IPS DF 6.9 (cell line): ENCODE measurements at places on chromosomes 7 and 10.

- H3K27ac ChIP-seq: no peak overlapping the region
- no peaks in the 10 kb centered on the region for H3K4me1 ChIP-seq
- no peak overlapping the region for H3K4me3 ChIP-seq
Observed at GRCh38 chr10:24894728-24895127, 57.7 kb downstream of the PRTFDC1 start.

- no peak overlapping the region for H3K4me3 ChIP-seq
- H3K27ac ChIP-seq: no peak overlapping the region
- DNase-seq: no peak
- H3K4me1 ChIP-seq: no peaks in the 10 kb centered on the region
Observed at GRCh38 chr7:29793507-29793906, 12.8 kb upstream of the WIPF3 start.

DNA sequence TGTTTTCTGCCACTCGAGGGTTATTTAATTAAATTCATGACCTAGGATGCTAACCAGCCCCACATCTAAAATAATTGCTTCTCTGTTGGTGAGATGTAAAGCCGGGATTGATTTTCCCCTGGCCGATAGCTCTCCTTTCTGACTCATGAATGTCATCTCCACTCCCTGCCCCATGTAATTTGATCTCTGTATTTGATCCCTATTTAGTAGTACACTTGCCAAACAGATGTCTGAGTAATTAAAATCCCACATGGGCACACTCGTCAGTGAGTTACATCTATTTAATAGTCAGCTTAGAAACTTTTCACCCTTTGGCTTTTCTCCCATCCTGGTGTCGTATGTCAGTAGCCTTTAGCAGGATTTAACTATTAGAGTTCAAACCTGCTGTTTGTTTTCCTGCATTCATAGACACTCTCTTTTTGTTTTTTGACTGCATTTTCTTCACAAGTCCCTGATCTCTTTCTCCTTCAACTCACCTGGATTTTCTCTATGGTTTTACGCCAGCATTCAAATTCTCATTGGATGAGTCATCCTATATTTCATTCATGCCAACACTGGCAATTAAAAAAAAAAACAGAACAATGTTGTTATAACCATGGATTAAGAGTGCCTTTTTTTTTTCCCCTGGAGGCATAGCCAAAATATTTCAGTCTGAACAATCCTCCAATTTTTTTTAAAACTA is 82.7 kb downstream of the SPAG6 start:
- no peak overlapping the region for H3K4me3 ChIP-seq
- no peaks in the 10 kb centered on the region for H3K36me3 ChIP-seq
- peaks cover 3% of the 10 kb centered on the region; the same call in 1 of the 2 replicates for H3K4me1 ChIP-seq
- no peaks in the 10 kb centered on the region for H3K27me3 ChIP-seq

- DNase-seq: no peak
- no peaks in the 10 kb centered on the region for H3K4me1 ChIP-seq
- H3K27me3 ChIP-seq: no peaks in the 10 kb centered on the region
- no peaks in the 10 kb centered on the region for H3K36me3 ChIP-seq
- no peak overlapping the region for H3K4me3 ChIP-seq
Observed at GRCh38 chr10:89301232-89301631, 614 bp upstream of the IFIT2 start.

GRCh38 chr7:108535257-108535656 is 9.3 kb upstream of the PNPLA8 start:
- no peak overlapping the region for H3K4me3 ChIP-seq
- no peak overlapping the region for H3K27ac ChIP-seq
- DNase-seq: no peak
- no peaks in the 10 kb centered on the region for H3K27me3 ChIP-seq

DNA sequence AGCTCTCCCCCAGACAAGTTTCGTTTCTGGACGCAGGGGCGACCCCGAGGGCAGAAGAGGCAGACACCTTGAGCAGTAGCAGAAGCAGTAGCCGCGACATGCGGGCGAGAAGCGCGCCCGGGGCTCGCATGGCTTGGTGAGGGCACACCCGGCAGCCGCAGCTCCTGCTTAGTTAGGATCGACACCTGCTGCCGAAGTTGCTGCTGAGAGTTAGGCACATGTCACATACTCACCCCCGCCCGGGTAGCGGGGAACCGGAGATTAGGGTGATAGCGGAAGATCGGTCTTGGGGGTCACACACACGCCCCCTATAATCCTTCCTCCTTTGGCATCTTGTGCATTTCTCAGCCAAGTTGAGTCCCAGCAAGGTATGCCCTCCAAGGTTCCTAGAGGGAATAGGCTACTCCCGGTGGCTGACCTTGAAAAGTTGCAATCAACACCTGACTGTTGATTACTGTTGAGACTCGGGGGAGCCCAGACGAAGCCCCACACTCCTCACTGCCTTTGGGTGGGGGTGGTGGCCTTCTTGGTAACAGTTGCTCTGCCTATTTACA is 668 bp downstream of the GPR37 start:
- peak overlapping the region; percentile 54; the same call in 1 of the 2 replicates for H3K4me3 ChIP-seq
- H3K36me3 ChIP-seq: no peaks in the 10 kb centered on the region
- no peak overlapping the region for H3K27ac ChIP-seq
- no peak for DNase-seq
- H3K4me1 ChIP-seq: no peaks in the 10 kb centered on the region; the same call in 1 of the 2 replicates

DNA sequence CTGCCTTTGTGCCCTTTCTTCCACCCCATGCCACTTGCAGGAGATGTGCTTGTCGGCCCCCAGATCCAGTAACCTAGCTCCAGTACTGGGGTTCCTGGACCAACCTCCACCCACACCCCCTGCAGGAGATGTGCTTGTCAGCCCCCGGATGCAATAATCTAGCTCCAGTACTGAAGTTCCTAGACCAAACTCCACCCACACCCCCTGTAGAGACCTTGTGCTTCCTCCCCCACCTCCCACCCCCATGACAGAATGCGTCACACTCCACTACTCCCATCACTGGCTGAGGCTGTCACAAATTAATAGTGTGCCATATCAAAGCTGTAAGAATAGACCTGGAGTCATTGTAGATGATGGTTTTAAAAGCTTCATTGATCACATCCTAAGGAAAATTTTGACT is 185.0 kb downstream of the BICC1 start:
- no peaks in the 10 kb centered on the region for H3K4me1 ChIP-seq
- no peak for DNase-seq

DNA sequence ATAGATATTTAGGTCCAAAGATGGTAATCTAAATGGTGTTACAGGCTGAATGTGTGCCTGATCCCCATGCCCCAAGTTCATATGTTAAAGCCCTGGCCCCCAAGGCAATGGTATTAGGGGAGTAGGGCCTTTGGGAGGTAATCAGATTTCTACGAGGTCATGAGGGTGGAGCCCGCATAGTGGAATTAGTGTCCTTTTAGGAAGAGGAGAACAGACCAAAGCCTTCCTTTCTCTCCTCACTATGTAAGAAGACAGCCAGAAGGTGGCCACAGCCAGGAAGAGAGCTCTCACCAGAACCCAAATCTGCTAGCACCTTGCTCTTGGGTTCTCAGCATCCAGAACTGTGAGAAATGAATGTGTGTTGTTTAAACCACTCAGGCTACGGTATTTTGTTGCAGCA is 15.2 kb downstream of the ERVW-1 start:
- no peak overlapping the region for H3K4me3 ChIP-seq
- H3K27me3 ChIP-seq: no peaks in the 10 kb centered on the region
- H3K36me3 ChIP-seq: no peaks in the 10 kb centered on the region

GRCh38 chr10:31000867-31001266 is 30.8 kb downstream of the ZNF438 start:
- H3K27me3 ChIP-seq: no peaks in the 10 kb centered on the region
- no peak overlapping the region for H3K4me3 ChIP-seq
- H3K4me1 ChIP-seq: no peaks in the 10 kb centered on the region
- no peak overlapping the region for H3K27ac ChIP-seq

DNA sequence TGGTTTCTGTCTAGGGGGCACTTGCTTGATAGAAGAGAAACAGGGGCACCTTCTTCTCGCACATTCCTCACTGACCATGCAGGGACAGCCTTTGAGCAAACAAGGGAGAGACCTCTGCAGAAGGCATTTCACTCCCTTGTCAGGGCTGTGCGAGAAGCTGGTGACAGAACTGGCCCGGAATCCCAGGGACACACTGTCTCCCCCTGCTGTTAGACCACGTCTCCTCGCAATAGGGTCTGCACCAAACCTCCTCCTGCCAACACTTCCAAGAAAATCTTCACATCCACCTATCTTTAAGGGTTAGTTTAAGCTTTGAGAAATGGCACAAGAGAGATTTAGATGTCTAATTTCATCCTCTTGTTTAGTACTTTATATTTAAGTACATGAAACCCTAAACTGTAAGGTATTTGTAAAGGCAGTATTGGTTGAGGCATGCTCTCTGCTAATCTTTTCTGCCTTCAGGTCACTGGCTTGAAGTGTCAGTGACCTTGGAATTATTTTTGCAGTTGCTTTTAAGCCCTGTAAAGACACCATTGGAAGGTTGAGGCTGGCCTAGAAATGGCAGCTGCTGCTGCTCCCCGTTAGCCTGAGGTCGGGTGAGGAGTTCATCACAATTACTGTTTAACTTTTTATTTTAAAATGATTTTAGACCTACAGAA is 37.0 kb downstream of the RBM20 start:
- no peaks in the 10 kb centered on the region for H3K36me3 ChIP-seq
- peaks cover 2% of the 10 kb centered on the region for H3K4me1 ChIP-seq
- DNase-seq: peak; percentile 43
- H3K27me3 ChIP-seq: no peaks in the 10 kb centered on the region

- H3K27me3 ChIP-seq: no peaks in the 10 kb centered on the region
- peak; percentile 37 for DNase-seq
- no peaks in the 10 kb centered on the region for H3K36me3 ChIP-seq
- no peak overlapping the region for H3K4me3 ChIP-seq
Observed at GRCh38 chr10:47047577-47048525, 136.6 kb downstream of the PTPN20 start.

GRCh38 chr10:94299417-94299816 is 63.3 kb downstream of the NOC3L start:
- no peaks in the 10 kb centered on the region for H3K36me3 ChIP-seq
- H3K4me1 ChIP-seq: no peaks in the 10 kb centered on the region
- no peak overlapping the region for H3K4me3 ChIP-seq
- H3K27me3 ChIP-seq: no peaks in the 10 kb centered on the region
- DNase-seq: no peak

DNA sequence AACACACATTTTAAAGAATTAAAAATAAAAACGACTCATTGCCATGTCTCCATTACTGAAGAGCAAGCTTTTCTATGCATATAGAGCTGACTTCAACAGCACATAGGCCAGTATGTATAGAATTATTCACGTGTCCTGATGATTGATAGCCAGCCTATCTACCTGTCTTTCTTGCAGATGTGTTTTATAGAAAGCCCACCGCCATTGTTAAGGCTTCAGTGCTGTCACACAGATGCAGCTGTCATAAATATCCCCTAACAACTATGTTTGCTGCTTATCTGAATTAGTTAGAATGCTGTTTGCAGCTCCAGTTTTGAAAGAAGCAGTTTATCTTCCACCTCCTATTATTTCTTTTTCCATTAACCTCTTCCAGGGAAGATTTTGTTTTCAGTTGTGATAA is 235.9 kb downstream of the SLC25A13 start:
- no peak overlapping the region for H3K27ac ChIP-seq
- no peak overlapping the region for H3K4me3 ChIP-seq
- H3K36me3 ChIP-seq: no peaks in the 10 kb centered on the region
- no peak for DNase-seq
- H3K27me3 ChIP-seq: no peaks in the 10 kb centered on the region

- no peak overlapping the region for H3K27ac ChIP-seq
- H3K4me1 ChIP-seq: no peaks in the 10 kb centered on the region
- H3K36me3 ChIP-seq: no peaks in the 10 kb centered on the region
- H3K4me3 ChIP-seq: no peak overlapping the region
- H3K27me3 ChIP-seq: no peaks in the 10 kb centered on the region
Observed at GRCh38 chr7:16066805-16067459, 354.4 kb downstream of the CRPPA start.

- H3K27ac ChIP-seq: no peak overlapping the region
- H3K4me3 ChIP-seq: no peak overlapping the region
- no peaks in the 10 kb centered on the region for H3K4me1 ChIP-seq
Observed at GRCh38 chr10:8898745-8899330, 844.4 kb downstream of the GATA3 start.

DNA sequence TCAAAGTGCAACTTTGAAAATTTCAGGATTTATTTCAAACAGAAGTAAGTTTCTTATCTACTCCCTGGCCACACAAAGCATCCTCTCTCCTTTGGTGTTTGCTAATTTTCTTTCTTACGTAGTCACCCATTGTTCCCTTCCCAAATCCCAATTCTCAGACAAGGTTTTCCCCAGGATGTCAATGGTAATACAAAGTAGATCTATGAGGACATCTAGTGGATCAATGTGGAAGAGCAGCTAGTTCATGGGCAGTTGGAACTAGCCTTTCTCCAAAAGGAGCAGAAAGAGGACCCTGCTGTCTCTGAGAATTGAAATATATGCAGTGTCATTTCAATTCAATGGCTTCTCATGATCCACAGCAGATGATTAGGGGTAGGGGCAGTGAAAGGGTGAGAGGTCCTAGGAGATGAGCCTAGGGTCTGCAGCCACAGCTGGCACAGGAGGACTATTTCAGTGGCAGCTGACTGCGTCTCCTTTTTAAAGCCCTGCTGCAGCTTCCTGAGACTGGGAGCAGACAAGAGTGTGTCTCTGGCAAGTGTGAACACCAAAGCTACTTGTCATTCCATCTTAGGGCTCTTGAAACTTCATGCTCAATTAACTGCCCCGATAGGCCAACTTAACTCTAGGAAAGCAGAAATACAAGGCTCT is 632.6 kb downstream of the KCNMA1 start:
- H3K27ac ChIP-seq: no peak overlapping the region
- DNase-seq: peak; percentile 41
- H3K4me3 ChIP-seq: no peak overlapping the region
- H3K27me3 ChIP-seq: no peaks in the 10 kb centered on the region

DNA sequence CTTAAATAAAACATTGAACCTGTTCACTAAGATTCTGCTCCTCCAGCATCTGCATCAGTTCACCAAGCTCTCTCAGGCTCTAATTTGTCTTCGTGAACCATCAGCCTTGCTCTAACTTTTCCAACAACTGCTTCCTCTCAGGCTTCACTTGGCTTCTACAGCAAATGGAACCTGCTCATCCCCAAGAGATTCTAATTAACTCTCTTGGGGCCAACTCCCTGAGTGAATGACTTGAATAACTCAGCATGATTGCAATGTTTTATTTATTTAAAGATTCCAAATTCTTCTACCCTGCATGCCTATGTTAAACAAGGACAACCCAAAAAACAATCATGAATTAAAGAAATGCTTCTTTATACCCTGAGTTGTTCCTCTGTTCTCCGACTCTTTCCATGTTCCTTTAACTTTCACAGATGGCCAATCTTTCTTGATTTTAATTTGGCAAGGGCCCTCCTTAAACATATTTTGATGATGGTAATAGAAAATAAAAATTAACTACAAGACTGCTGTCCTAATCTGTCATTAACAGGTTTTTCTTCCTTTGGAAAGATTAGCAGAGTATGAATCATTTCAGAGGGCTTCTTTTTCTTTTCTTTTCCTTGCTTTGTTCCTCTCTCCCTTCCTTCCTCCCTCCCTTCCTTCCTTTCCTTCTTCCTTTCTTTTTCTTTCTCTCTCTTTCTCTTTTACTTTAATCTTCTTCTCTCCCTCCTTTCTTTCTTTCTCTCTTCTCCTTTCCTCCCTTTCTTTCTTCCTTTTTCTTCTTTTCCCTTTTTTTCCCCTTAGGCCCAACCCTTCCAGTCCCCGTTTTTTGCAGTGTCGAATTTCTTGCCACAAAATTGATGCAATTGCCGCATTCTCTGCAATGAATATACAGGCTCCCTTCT is 195.0 kb upstream of the RHOBTB1 start:
- no peaks in the 10 kb centered on the region for H3K27me3 ChIP-seq
- H3K4me3 ChIP-seq: no peak overlapping the region
- no peak for DNase-seq
- no peaks in the 10 kb centered on the region for H3K36me3 ChIP-seq

GRCh38 chr7:82360591-82361368 is 82.8 kb downstream of the CACNA2D1 start:
- H3K27me3 ChIP-seq: no peaks in the 10 kb centered on the region
- H3K4me1 ChIP-seq: no peaks in the 10 kb centered on the region
- no peak for DNase-seq
- H3K36me3 ChIP-seq: no peaks in the 10 kb centered on the region
- H3K4me3 ChIP-seq: no peak overlapping the region
- no peak overlapping the region for H3K27ac ChIP-seq
